NCI-H2029 treated with DMSO at 0.1 percent for 48 hours (cell line): ENCODE measurements at places on chromosomes 11 and 22.

DNA sequence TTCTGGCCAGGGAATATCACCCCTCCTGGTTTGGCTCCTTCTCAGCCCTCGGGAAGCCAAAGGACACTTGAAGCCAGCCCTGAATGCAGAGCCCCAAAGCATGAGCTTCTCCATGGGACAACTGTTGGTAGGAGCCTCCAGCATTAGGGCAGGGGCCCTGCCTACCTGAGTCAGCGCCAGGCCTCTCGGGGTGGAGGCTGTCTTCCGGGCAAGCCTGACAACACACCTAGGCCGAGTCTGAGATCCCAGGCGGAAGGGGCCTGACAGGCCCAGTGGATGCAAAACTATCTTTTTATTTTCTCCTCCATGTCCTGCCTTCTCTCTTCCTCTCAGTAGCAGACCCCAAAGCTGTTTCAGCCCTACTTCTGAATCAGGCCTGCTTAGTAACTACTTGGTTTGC, 27.6 kb downstream of the RCOR2 start:
- DNase-seq: no peak

DNA sequence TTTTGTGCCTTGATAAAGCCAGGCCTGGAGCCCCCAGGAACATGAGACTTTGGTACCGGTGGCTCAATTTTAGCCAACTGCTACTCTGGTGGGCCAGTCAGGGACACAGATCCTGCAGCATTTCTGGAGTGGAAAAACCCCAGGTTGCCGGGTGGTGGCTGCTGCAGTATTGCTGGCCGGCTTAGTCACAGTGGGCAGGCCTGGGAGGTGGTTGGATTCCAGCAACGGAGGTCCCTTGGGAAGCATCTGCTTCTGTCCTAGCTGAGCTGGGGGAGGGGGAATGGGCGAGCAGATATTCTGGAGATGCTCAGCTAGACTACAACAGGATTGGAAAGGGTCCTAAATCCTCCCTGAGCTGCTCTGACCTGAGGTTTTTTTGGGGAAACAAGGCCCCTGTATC, 31.6 kb upstream of the ACCSL start:
- no peak for DNase-seq

GRCh38 chr11:68321293-68322051, 9.1 kb downstream of the LRP5 start:
- no peak for DNase-seq

DNA sequence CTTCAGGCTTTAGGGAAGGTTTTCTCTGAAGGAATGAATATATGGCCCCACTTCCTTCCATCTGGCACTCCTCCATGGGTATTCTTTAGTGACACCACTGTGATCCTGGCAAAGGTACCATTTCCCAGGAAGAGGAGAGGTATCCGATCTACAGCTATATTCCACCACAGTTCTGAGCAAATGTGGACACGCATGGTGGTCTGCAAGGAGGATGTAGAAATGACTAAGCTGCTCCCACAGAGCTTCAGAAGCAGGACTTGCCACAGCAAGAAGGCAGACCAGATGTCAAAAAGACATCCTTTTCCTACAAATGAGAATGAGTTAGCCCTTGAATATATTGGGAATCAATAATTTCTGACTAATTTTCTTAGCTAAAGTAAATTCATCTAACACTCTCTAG, 45.5 kb downstream of the ARFGAP2 start:
- no peak for DNase-seq

GRCh38 chr11:88105951-88106350, 69.3 kb downstream of the RAB38 start:
- DNase-seq: no peak

GRCh38 chr22:24129980-24130379, 51.3 kb upstream of the SUSD2 start:
- DNase-seq: no peak

DNA sequence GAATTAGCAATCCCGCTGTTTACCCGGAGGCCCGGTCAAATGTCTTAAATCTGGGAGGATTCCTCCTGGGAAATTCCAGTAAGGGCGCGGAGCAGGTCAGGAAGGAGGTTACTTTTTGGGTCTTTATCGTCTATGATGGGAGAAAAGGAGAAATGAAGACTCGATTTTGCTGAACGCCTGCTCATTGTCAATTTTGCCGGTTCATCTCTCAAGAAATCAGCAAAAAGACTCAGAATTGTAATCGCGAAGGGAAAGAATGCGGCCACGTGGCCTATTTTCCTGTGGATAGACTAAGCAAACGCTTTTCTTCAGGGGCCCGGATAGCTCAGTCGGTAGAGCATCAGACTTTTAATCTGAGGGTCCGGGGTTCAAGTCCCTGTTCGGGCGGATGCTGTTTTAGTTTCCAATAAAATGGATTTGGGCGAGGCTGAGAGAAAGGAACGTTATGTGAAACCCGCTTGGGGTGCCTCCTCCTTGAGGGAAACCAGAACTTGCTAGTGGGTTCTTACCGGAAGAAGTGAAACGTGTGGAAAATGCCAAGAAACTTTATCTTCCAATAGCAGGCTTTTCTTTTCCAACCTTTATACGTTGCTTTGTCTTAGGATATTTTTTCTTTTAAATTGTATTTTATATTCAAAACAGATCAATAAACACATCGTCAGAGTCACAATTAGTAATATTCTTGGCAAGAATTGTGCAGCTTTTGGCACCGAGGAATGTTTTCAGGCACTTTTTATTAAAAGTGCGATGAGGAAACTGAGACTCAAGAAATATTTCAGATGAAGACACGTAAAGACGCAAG, 45.0 kb downstream of the OR4D9 start:
- DNase-seq: peak; percentile 66

DNA sequence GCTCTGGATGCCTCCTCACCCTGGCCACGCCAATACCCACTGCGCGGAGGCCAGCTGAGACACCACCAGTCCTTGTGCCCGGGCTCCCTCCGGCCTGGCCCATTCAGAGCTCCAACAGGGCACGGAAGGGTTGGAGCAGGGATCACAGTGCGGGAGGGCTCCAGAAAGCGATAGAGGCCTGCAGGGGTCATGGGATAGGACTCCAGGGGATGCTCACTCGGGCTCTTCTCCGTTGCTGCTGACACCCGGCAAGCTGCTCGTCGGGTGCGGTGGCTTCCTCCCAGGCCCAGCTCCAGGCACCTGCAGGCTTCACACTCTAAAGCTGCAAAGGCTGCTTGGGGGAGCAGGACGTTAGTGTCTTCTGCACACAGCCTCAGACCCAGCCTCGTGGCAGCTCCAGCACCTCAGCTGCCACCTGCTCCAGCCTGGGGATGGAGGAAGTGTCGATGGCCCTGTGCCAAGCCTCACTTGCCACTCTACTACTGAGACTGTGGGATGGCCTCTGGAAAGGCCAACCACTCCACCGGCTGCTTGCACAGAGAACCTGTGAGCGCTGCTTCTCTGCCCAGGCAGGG, 10.6 kb downstream of the WNT7B start:
- peak; percentile 57 for DNase-seq

DNA sequence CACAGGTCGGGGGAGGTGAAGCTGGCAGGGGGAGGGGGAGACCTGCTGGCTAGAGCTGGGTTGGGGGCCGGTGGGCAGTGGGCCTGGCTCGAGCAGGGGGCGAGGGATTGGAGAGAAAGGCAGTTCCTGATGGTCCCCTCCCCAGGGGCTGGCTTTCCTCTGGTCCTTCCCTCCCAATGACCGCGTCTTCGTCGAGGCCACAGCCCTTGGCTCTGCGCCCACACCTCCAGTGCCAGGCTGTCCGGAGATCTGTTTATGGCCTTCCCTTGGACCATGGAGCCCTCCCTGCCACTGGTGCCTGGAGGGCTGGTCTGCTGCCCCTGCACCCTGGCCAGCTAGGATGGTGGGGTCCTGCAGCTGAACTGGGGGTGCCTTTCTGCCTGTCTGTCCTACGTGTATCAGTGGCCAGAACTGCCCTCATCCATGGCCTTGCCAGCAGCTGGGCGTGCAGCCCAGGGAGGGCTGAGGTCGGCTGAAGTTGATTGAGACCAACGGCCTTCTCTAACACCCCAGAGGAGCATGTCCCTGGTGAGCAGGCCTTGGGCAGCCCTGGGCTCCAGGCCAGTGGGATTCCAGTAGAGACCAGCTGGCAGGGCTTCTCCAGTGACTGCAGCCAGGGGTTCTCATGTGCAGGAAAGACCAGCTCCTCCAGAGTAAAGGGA, 12.3 kb downstream of the TANGO2 start:
- no peak for DNase-seq

GRCh38 chr11:61826930-61827570, 1.1 kb upstream of the FADS2 start:
- no peak for DNase-seq

DNA sequence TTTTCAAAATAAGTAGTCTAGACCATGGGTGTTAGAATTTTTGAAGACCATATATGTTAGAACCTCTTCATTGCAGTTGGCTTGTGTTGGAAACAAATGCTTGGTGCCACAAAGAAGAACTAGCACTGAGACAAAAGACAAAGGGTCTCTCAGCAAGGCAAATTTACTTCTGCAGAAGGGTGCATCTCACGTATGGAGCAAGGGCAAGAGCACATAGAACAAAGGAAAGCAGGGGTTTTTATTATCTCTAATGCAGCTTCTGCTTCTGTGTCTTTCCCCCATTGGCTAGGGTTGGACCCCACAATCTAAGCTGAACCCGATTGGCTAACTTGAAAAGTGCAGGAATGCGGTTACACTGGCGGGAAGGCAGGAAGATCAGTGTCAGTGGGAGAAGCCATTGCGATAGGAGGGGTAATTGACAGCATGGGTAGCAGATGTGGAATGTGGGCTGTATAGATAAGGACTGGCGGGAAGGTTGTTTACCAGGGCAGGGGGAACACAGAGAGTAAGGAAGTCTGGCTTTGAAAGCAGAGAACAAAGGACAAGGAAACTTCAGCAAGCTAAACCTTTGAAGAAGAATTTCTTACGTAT, 9.2 kb upstream of the RBMXL2 start:
- DNase-seq: no peak

DNA sequence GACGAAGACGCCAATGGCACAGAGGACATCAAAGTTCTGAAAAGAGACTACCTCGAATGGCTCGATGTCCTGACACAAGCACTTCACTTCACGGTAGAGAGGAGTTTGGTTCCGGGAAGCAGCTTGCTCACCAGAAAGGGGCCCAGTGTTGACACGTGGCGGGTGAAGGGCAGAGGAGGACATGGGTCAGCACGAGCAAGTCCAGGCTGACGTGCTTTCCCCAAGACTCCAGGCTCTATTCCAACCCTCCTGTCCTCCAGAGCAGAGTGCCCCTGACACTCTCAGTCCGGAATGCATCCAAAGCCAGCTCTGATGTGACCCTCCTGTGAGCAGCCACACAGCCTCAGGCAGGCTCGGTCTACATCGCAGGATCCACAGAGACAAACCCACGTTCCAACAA, 77.5 kb upstream of the BID start:
- DNase-seq: no peak

- no peak for DNase-seq
Measured at GRCh38 chr11:43578346-43579170, 102.0 kb upstream of the HSD17B12 start.

DNA sequence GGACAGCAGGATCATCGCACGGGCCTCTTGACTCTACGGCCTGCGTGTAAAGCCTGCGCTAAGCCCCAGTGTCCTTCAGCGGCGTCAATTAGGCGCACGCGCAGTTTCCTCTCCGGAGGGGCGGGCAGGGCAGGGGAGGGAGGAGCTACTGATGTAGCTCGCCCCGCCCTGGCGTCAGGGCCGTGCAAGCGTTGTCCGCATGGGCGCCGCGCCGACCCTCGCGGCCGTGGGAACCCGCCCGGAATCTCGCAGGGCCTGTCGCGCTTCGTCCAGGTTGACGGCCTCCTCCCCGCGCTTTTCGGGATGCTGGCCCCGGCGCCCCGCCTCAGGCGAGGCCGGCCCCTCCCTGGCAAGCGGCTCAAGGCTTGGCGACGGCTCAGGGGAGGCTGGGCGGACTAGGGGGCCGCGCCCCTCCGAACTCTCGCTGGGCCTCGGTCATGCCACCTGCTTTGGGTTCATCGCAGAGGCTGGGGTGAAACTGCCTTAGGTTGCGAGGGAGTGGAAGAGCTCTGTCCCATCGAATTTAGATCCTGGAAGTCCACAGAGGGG, 61.1 kb downstream of the ST3GAL4 start:
- DNase-seq: peak; percentile 44

- no peak for DNase-seq
Measured at GRCh38 chr22:26681395-26681821, 24.0 kb downstream of the MIAT start.
